ENCODE measurements at places on chromosomes 5 and 9. TPM values are rescaled to one million over a fixed set of nuclear protein-coding genes. Genes with fewer than 3 reads are reported as not detected.
A peak's percentile ranks its signal among the peaks of the same experiment; 100 is the strongest.

- no peak for ATAC-seq
These were observed 45.7 kb upstream of the GHR start for GRCh38 chr5:42377496-42377895.

GRCh38 chr5:167481345-167481744, 810.1 kb upstream of the WWC1 start:
- peak; percentile 72 for ATAC-seq

- ATAC-seq = no peak
These were observed 148.5 kb upstream of the RPS23 start for GRCh38 chr5:82426464-82427154.

- ATAC-seq = no peak
These were observed 9.5 kb downstream of the ZNF367 start for GRCh38 chr9:96408409-96409280.

DNA sequence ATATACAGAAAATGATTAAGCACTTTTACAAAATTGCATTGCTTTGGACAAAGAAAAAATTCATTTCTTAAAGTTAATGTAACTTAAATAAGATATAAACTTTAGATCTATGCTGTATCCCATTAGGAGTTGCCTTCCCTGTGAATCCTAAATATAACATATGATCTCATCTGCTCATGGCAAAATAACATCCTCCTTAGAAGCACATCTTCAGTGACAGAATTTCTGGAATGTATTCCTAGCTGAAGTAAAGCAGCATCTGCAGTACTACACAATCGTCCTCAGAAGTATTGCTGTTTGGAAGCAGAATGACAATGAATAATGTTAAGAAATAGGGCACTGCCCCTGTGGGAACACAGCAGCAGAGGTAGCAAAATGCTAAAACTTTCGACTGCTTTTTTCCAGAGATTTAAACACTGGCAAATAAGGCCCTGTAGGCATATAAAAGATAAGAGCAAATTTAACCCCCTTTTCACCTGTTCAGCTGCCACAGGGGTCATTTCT, 571.0 kb downstream of the PTPRD start:
- ATAC-seq = peak; percentile 69

The LEAP2 gene
- total RNA-seq = 3.6 TPM

GRCh38 chr9:135991771-135992170, 30.6 kb upstream of the UBAC1 start:
- no peak for ATAC-seq

DNA sequence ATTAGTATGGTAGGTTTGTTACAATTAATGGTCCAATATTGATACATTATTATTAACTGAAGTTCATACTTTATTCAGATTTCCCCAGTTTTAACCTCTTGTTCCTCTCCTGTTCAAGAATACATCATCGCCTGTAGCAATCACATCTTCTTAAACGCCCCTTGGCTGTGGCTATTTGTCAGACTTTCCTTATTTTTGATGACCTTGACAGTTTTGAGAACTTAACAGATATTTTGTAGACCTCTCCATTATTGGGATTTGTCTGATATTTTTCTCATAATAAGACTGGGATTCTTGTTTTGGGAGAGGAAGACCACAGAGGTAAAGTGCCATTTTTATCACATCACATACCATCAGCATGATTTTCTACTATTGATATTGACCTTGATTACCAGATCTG, 112.3 kb upstream of the MARCHF11 start:
- ATAC-seq = no peak

GRCh38 chr5:6397536-6398269, 19.4 kb upstream of the MED10 start:
- no peak for ATAC-seq

The PRDM9 gene
- not detected for total RNA-seq

- no peak for ATAC-seq
These were observed 6.8 kb upstream of the DENND4C start for GRCh38 chr9:19223724-19224123.

The RUSC2 gene
- total RNA-seq = 29.8 TPM

GRCh38 chr5:8058616-8059190, 189.8 kb downstream of the MTRR start:
- ATAC-seq = no peak

DNA sequence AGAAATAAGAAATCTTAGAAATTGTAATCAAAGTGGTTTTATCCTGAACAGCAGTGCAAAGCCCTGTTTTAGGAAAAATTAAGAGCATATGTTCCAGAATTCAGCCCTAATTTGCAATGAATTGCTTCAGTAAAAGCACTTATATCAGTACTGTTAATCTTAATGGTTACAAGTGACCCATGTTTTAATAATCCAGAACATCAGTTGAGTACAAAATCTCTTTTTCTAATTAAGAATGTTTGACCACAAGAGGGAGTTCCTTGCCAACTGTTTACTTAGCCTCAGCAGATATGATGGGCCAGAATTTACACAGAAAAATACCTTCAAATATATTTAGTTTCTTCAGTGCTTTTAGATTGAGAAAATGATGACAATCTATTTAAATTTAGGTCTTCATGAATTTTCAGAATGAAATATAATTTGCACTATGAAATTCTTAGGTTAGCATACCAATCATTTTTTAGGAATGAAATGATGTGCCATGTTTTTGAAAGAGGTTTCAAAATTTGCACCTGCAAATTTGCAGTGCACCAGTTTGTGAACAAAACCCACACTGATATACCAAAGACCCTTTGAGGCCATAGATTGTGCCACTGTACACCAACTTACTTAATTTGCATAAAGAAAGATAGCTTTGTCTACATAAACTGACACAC, 926.3 kb upstream of the ARRDC3 start:
- ATAC-seq = peak; percentile 41
